ENCODE measurements at places on chromosomes 5 and 9.
A peak's percentile ranks its signal among the peaks of the same experiment; 100 is the strongest.

- DNase-seq: peak; percentile 61
Measured at GRCh38 chr5:67010684-67011409, 185.8 kb downstream of the CD180 start.

GRCh38 chr9:71210326-71210725 lies 88.9 kb upstream of the TRPM3 start:
- DNase-seq: no peak

DNA sequence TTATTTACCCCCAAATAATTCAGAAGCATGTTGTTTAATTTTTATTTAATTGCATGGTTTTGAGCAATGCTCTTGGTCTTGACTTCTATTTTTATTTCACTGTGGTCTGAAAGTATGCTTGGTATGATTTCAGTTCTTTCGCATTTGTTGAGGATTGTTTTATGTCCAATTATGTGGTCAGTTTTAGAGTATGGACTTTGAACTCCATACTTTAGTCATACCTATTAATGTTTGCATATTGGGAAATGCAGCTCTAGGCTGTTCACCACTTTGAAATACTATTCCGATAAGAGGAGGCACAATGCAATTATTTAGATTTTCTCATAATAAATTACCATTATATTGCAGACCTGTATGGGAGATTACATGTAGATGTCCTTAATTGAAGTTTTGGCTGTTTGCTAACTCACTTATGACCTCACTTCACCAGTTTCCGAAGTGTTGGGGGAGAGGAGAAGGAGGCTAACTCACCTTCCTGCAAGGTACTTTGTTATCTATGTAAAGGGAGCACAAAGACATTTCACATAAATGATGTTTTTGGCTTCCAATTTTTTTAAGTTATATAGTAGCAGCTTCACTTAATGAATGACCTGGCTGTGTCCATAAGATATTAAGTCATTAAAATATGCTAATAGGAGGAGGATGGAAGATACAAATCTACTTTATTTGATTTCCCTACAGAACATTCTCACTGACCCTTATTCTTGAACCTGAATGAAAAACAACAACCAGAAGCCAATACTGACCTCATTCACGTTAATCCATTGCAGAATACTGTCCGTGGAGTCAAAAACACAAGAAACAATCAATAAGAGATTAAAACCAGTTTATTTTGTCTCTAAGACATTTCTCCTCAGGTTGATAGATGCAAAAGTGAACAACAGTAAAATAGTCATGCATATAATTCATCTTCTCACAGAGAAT lies 970.3 kb upstream of the ARRDC3 start:
- no peak for DNase-seq

GRCh38 chr5:100890461-100891008 lies 12.5 kb downstream of the ST8SIA4 start:
- no peak for DNase-seq

DNA sequence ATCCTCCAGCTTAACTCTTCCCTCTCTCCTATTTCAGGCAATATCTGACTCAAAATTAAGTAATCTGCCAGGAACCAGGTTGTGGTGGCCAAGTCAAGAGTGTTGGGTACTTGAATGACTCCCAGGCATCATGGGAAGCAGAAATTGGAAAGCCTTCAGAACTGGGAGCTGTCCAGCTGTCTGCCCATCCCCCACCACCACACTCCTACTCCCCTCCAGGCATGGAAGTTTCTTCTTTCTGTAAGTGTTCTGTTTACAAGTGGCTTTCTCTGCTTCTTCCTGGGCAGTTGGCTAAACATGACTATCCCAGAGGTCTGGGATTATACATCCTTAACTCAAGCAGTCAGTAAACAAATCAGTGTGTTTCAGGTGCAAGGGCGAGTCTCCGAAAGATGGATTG lies 14.6 kb upstream of the PBX3 start:
- no peak for DNase-seq

DNA sequence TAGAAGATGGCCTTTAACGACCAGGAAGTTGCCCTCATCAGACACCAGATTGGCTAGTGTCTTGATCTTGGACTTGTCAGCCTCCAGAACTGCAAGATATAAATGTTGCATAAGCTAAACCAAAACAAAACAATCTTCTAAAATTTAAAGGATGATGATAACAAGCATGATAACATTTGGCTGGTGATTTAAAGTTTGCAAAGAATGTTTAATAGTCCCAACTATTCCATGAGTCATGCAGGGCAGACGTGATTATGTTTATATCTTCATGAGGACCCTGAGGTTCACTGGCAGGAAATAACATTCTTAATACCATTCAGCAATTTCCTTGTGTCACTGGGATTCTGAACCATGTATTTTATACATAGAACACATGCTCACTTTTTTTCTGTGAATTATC lies 319.8 kb downstream of the HCN1 start:
- DNase-seq: no peak

GRCh38 chr9:135707252-135708138 lies 5.5 kb downstream of the KCNT1 start:
- DNase-seq: no peak

- no peak for DNase-seq
Measured at GRCh38 chr5:158770506-158770905, 329.2 kb downstream of the EBF1 start.

- no peak for DNase-seq
Measured at GRCh38 chr5:148972974-148973374, 89.9 kb downstream of the SH3TC2 start.

DNA sequence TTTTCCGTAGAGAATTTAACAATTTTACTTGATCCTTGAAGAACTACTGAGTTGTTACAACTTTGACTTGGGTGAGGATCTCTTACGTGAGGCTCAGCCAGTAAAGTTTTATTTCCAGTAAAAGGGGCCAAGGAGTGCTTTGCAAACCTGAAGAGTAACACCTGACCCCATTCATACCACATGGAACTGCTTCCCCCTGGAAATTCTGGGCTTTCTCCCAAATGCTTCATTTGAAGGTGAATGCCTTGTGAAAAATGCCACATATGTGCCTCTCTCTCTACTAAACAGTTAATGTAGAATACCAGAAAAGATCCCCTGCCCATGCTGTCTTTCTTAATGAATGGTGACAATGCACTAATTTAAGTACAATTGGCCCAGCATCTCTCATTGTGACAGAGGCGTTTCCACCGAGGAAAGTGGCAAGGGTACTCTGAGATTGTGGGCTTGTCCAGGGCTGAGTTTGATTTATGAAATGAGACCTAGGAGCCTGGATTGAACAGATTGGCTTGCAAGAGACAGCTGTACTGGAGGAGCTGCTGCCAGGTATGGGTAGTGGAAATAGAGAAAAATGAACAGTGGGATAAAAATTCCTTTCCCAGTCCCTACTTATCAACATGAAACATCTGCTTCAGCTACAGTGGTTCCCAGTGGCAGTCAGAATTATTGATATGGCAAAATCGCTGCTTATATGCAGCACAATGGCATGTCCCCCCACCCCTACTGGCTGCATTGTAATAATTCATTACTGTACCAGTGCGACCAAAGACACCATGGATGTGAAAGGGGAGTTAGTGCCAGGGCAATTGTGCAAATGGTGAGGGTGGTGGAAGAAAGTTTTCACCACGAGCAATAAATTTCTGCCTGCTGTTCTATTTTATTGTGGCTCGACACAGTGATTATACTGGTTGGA lies 843.7 kb upstream of the WWC1 start:
- DNase-seq: no peak

GRCh38 chr9:79970146-79970425 lies 398.3 kb downstream of the TLE4 start:
- DNase-seq: no peak

DNA sequence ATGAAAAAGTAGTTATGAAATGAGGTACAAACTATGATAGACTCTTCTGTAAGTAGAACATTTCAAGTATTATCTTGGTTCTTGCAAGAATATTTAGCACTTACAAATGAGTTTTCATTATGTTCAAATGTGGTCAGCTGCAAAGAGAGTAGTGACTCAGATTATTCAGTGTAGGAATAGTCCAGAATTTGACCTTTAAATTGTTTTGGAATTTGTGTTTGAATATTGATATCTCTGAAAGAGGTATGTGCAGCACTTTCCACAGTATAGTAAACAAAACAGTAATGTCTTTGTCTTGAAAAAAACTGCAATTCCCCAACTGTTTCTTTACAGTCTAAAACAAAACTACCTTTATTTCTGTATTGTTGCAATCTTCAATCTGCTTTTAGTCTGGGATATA lies 56.1 kb downstream of the WDR70 start:
- DNase-seq: no peak

All from activated CD4-positive, alpha-beta T cell treated with anti-CD3 and anti-CD28 coated beads for 36 hours (primary cell).